ENCODE measurements at places on chromosomes 3 and 15.

DNA sequence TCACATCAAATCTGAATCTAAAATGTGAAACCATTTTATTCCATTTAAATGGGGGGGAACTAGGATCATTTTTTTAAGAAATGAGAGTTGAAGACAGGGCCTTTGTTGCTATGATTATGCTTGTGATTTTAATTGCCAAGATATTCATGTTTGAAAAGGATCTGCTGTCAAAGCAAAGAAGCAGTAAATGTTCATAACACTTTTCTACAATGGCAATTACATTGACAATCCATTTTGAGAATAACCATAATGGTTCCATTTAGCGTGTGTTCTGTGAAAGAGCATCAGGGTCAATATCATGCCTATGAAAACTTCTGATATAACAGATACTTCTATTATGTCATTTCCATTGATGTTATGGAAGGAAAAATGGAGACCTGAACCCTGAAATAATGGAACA is 745.8 kb upstream of the SGO1 start:
- no peak for DNase-seq

- no peak for DNase-seq
Observed at GRCh38 chr15:88057836-88058235, 198.7 kb downstream of the NTRK3 start.

- DNase-seq: no peak
Observed at GRCh38 chr15:85621094-85621493, 173.6 kb downstream of the KLHL25 start.

GRCh38 chr3:66211779-66212178 is 9.0 kb upstream of the SLC25A26 start:
- DNase-seq: no peak

GRCh38 chr15:85947936-85948335 is 131.7 kb upstream of the AGBL1 start:
- no peak for DNase-seq
